Stimulated activated CD4-positive, alpha-beta T cell treated with anti-CD3 and anti-CD28 coated beads, Interleukin-4, amount 100 ng/mL, for 48 hours (primary cell): ENCODE measurements at places on chromosomes 5 and 9.
A peak's percentile ranks its signal among the peaks of the same experiment; 100 is the strongest.

- DNase-seq, result no peak
Observed at GRCh38 chr5:72372923-72373322, 52.8 kb downstream of the PTCD2 start.

- DNase-seq, result no peak
Observed at GRCh38 chr9:131008909-131009618, at the start of gene LAMC3. Gene LAMC3, plus strand, starts transcription at chr9:131009174. Its CDS starts 41 bp downstream, at chr9:131009215.

DNA sequence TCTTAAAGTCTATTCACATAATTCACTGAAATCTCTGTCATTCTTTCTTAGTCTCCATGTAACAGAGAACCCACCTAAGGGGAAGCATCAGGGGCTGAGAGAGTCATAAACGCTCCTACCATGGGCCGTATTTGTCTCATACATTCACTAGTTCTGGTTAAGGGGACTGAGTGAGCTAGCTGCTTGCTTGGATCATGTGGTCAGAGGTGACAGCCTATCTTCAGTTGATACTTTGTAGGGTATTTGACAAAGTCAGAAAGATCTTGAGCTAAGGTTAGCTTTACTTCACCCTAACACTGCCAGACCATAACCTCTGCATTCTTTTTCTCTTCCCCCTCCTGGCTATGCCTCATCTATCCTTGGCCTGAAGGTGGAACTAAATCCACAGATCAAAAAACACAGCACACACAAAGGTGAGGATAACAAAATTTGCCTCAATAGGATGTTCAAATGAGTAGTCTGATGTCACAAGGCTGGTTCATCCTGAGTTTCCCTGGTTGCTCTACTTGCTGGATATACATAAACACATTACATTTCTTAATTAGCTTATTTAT, 66.5 kb downstream of the MARCHF3 start:
- DNase-seq, result no peak

DNA sequence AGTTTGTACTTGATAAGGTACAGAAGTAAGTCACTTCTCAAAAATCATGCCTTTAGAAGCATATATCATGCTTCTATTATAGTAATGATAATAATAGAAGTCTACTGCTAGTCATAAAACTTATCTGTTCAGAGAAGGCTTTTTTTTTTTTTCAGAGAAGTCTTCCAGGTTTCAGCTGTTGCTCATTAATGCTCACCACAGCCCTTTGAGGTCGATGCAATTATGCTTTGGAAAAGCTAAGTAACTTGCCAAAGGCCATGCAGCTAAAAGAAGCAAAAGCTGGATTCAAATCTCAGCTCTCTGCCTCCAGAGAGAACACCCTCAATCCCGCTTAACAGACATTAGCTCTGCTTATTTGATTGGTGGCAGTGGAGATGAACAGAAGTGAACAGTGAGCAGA, 150.8 kb downstream of the DOCK8 start:
- no peak for DNase-seq

DNA sequence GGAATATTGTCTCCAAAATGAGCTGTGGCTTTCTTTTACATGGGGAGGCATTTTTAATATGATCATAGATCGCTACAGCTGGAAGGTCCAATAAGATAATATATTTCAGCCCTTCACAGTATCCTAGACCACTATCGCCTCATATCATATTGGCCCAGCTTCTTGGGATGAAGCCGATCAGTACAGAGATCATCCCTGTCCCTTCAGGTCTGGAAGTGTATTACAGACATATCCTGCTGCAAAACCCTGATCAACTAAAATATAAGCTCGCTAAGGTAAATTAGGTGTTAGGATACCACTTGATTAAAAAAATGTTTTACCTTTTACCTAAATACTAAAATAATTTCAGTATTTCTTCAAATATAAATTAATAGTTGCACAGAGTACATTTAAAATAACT, 41.7 kb downstream of the JAKMIP2 start:
- no peak for DNase-seq

DNA sequence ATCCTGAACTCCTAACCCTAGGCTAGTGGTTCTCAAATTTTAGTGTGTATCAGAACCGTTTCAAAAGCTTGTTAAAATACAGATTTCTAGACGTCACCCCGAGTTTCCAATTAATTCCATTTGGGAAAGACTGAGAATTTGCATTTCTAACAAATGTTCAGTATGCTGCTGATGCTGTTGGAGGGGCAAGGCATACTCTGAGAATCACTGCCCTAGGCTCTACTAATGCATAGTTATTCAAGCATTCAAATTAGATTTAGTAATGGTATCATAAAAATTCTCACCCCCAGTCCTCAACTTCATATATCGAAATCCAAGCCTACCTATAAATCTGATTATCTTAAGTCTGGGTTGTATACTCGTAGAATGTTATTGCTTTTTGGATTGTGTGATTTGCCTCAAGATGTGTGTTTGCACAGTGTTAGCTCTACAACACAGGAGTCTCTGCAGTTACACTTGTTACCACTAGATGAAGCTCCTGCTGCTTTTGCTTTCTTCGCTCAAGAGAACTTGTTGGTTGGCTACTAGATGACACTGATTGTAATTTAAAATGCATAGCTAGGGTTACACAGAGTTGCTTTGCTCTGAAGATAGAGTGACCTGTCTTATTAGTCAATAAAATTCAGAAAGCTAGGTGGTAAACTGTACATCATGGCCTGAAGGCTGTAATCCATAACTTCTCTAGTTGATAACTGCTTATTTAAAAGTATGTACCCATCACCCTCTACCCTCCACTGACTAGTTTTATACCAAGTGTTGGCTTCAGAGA, 7.5 kb upstream of the ERAP2 start:
- no peak for DNase-seq

GRCh38 chr5:79699763-79700400, 10.2 kb downstream of the CMYA5 start:
- DNase-seq, result no peak

- DNase-seq, result no peak
Observed at GRCh38 chr9:124452326-124452725, 2.1 kb downstream of the ADGRD2 start.

- no peak for DNase-seq
Observed at GRCh38 chr5:142670804-142671203, 15.1 kb downstream of the FGF1 start.

- DNase-seq, result no peak
Observed at GRCh38 chr5:143217804-143218160, 185.7 kb downstream of the NR3C1 start.

GRCh38 chr9:129762985-129763926, 10.4 kb upstream of the PTGES start:
- no peak for DNase-seq

- peak; percentile 16 for DNase-seq
Observed at GRCh38 chr9:36092509-36093215, 43.9 kb upstream of the GLIPR2 start.

DNA sequence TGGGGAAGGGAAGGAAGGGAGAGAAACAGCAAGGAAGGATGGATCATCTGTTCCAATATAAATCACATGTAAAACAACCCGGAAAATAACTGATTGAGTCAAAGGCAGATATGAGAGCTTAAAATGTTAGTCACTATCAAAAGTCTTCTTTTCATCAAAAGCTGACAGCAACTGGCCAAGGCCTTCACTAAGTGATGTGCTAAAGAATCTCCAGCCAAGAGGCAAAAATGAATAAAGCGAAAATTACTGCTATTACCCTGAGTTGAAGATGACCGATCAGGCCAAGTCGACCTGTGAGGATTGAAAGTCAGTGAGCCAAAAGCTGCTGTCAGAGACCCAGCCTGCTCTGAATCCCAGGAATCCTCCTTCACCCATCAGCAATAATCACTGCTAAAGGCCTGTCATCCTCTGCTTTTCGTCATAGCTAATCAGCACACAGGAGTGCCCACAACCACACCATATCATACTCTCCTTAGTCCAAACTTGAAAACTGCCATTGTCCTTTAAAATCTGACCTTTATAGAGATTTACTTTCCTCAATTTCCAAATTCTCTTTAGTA, 736.9 kb downstream of the TLE1 start:
- no peak for DNase-seq

GRCh38 chr9:82140471-82140870, 151.9 kb downstream of the SPATA31D1 start:
- no peak for DNase-seq

DNA sequence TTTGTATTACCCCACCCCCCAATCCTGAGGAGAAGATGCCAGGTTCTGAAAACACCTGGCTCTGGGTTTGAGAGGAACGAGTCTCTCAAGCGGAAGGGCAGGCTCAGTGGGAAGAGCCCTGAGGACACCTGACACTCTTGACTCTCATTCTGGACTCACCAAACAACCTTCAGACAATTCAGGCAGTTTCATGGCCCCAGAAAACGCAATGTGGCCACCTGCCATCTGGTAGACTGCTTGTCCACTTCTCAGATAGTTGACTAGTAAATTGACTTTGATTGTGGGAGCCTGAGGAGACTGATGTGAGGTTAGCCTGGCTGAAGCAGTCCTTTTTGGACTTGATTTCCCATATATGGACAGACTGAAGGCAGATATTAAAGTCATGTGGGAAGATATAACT, 117.5 kb upstream of the FSTL4 start:
- no peak for DNase-seq

DNA sequence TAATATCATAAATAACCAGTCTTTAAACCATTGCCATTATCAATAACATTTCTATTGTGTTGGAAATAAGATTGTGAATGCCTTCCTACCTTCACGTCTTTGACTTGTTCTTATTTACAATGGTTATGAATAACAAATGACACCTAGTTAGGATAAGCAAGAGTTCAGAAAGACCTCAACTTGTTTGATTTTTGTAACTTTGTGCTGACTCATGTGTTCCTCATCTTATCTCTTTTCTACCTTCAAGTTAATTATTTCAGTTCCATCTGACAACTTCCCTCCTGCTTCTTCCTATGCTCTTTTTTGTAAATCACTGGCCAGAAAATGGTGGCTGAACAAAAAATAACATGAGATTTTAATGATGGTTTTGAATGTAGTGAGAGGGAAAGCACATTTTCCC, 538.5 kb upstream of the TUSC1 start:
- no peak for DNase-seq

DNA sequence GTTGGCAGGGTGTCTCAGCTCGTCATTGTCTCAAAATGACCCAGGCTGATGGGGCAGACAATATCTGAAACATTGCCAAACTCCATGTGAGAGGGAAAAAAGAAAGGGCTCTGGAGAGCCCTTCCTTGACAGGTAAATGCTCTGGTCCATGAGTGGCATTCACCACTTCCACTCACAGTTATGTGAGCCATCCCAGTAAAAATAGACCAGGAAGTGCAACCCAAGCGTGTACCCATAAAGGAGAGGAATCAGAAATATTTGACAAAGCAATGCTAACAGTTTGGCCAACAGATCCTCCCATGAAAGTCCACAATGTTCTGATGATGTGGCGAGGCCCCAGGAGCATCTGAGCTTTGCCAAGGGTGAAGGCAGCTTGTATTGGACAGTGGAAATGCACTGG, 49.4 kb downstream of the ASTN2 start:
- DNase-seq, result no peak

DNA sequence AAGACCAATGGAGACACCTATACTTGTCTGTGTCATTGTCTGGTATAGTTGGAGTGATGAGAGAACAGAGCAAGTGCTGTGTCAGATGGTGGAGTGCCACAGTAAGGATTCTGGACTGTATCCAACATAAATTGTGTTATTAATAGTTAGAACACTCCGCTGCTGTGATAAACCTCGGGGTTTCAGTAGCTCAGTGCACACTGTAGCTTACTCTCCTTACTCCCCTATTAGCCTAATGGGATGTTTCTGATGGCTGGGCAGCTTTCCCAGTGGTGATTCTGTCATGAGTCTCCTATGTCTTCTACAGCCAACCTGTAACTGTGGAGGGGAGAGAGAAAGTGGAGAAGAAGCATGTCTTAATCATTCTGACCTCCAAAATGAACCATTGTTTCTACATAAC, 127.6 kb upstream of the PTCH1 start:
- no peak for DNase-seq

DNA sequence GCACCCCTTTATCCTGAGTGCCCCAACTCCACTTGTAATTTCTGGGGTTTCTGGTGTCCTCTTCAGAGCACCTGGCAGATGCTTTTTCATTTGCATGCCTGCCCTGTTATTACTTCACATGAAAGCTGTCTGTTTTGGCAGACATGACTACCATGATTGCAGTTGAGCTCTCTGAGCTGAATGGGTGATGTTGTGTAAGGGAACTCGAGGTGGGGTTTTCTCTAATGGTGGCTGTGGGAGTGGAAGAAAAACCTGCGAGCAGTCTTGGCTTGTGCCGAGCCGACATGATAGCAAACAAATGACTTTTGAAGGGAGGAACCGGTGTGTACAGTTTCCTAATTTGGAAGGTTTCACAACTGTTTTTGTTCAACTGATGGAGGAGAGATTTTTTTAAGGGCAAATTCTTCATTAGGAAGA, 196.2 kb downstream of the AOPEP start:
- DNase-seq, result no peak

GRCh38 chr5:152470167-152470566, 65.1 kb upstream of the NMUR2 start:
- DNase-seq, result no peak

DNA sequence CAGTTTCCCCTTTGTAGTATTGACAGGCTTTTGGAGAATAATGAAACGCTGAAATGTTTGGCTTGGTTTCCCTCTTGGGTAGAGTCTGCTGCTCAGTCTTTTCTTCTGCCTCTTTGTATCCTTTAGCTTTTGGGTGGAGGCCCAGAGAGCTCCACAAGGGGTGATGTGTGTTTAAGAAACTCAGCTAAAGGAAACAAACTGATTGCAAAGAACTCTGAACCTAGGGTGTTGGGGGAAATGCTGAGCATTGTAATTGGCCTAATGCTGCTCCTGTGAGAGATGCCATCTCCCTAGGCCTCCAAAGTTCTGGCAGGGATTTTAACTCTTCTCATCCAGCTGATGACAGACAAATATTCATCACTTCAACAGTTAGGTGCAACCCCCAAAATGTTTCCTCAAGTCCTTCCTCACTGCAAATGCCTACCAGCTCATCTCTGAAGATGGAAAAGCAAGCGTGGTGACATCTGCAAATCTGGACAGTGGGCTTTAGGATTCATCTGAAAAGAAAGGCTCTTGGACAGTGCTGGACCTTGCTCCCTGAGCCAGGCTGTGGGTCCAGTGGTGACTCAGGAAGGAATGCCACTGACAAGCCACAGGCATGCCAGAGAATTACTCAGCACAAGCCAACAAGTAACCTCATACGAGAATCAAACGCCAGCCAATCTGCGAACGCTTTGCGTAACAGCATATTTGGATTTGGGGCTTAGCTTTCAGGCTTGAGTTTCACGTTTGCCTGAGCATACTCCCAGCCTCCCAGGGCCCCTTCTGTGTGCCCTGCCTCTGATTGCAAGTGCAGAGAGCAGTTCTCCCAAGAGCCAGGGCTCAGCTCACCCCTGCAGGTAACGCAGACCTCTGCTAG, 30.5 kb upstream of the ZSWIM6 start:
- no peak for DNase-seq

- DNase-seq, result no peak
Observed at GRCh38 chr5:150428106-150428876, 15.6 kb upstream of the CD74 start.
